ENCODE measurements at places on chromosomes 2 and 18.

GRCh38 chr2:232611061-232611460 is 22.3 kb upstream of the EFHD1 start:
- no peak for DNase-seq

DNA sequence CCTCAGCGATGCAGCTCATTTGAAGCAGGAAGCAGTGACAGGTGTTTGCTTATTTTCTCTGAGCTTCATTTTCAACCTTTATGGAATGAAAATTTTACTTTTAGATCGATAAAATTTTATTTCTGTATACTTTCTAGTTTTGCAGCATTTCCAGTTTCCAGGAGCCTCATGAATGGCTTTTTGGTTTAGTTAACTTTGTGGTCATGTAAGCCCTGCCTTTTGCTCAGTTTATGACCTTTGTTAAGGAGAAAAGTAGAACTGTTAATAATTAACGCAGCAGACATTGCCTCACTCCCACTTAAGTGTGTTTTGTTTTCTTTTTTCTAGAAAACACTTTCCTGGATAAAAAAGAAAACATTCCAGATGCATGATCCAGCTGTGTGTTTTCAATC is 4.4 kb upstream of the FARP2 start:
- DNase-seq: no peak

- DNase-seq: no peak
Measured at GRCh38 chr2:28219138-28219537, 173.5 kb upstream of the FOSL2 start.

DNA sequence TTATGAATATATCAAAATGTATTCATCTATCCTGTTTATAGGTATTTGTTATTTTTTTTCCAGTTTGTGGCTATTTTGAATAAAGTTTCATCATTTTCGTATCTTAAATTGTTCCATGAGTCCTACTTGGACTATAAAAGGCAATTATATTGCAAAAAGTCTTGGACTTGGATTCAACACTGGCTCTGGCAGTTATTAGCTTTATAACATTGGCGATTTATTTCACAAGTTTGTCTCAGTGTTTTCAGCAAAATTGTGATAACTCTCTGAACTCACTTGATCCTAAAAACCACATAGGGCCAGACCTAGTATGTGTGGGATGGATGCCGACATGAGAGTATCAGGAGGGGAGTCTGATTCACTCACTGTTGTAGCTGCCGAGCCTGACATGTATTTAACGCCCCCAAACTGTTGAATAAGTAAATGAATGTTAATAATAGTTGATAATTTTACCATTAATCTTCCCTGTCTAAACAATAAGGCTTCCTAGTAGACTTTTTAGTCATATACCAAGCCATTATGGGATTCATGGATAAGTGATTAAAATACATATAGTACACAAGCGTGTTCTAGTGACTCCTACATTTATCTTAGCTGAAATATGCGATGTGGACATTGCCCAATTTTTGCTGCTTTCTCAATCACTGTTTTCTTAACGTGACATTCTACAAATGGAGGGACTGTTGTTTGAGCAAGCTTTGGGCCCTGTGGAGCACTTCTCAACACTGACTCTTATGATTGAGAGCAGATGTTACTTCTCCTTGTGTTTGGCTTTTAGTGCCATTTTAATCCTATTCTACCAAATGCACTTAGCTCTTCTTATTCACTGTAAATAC is 907.6 kb downstream of the EPHA4 start:
- no peak for DNase-seq

DNA sequence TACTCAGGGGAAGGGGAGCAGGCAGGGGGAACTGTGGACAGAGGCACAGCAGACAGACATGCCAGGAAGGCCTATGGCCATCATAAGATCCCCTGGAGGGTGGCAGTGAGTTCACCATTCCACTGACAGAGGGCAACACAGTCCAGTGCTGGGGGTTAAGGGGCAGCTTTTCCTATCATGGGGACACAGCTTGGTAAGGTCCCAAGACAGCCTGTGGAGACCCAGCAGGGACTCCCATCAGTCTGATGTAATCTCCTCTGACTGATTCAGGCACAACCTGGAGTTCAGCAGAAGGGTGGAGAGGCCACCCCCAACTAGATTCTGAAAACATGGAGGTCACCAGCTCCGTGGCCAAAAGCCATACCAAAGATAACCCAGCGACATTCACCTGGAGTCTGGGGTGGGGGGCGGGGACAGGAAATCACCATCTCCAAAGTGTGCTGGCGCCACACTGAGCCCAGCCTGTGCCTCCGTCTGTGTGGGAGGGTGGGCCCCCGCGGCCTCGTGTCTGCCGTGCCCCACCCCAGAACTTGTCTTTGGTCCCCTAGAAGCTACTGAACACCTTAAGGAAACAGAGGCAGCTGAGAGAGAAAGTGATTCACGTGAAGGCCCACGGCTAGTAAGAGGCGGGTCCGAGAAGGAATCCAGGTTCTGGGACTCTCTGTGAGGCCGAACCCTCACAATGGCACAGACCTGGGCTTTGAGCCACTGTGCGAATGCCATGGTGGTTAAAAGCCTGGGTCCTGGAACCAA is 28.6 kb downstream of the DNMT3A start:
- no peak for DNase-seq

DNA sequence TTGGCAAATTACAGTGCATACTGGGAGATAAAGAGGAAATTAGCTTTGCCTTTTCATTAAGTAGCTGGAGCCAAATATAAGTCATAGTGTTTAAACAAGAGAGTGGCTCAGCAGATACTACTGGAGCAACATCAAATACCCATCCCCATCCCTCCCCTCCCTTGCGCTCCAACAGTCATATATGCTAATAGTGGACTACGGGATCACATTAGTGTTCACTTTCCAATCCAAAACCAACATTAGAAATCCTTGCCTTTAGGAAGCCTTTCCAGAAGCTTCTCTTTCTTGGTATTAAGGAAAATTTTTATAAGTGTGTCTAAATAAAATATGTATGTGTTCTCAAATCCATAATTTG is 1669.3 kb downstream of the SUCLG1 start:
- DNase-seq: no peak

DNA sequence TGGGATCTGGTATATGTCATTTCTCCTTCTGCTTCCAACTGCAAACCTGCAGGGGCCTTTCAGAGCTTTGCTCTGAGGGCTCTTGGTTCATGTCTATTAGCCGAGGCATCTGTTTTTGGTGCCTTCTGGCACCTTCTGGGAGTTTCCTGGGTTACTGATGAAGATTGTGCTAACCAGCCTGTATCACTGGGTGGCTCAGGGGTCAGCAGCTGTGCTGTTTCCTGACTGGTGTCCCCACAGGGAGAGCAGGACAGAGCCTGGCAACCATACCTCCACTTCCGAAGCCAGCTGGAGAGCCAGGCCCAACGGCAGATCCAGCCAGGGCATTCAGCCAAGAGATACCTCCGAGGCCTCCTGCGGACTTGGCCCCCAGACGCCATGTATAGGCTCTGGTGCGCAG is 17.5 kb downstream of the KIAA2012 start:
- no peak for DNase-seq

DNA sequence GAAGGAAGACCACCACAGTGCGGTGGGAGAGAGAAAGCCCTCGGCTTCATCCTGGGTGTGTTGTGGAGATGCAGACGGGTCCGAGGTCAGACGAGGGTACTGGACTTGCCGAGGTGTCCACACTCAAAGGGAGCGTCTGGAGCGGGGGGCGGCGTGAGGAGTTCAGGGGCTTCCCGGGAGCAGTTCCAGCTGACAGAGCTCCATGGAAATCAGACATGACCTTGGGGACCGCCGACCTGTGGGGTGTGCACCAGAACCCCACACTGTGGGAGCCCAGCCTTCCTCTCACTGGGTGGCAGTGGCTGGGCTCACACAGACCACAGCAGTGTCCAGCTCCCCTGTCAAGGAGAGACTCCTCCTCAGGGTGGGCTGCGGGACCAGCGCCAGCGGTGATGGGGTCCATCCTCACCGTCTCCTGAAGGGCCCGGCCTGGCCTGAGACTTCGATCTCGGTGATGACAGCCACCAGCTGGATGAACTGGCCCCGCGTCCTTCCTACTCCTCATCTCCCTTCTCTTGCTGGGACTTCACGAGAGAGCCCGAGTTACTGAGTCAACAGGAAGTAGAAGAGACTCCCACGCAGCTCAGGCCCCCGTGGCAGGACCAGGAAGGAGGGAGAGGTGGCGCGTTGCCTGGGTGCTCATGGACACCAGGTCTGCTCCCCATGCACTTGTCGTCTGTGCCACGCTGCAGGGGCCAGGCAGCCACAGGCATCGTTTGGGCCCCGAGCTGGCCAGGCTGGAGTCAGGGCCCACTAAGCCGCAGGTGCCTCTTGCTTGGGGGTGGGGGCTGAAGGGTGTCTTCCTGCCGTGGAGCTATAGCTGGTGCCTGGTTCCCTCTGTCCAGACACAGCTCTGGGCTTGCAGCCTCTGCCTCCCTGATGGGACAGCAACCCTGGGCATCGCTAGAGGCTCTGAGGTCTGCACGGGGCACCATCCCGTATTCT is 101.9 kb upstream of the CTDP1 start:
- DNase-seq: peak; percentile 49

GRCh38 chr2:37827911-37828511 is 97.1 kb upstream of the RMDN2 start:
- DNase-seq: peak; percentile 74

GRCh38 chr2:96251721-96252292 is 14.0 kb downstream of the TMEM127 start:
- peak; percentile 26 for DNase-seq

DNA sequence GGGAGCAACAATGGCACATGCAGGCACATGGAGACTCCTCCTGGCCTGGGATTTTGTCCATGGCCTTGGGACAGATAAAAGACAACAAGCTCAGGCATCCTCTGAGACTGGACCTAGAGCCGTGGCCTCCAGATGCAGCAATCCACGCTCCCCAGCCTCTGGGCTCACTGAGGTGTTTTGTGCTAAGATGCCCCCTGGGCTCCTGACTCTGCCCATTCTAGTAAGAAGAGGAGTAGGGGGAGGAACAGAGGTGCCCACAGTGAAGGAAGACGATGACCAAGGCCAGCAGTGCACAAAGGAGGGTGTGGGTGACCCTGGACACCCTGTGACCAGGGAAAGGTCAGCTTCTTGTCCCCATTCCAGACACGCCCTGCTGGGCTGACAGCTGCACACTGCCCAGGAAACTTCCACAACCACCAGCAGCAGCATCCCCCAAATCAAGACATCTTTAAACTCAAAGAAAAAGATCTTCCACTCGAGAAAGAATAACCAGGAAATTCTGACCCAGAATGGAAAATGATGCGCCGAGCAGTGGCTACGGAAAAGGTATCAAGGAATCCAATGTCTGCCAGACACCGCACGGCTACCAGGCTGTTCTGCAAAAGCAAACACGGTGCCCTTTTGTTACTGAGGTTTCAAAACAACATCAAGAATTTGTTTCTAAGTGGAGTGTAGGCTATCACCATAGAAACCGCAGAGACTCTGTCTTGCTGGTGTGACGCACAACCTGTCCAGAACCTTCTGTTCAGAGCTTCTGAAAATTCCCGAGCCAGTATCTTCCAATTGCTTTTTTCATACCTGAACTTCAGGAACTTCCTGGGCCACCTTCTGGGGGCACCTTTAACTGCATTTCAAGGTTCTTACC is 65.5 kb downstream of the ZNF516 start:
- DNase-seq: no peak

DNA sequence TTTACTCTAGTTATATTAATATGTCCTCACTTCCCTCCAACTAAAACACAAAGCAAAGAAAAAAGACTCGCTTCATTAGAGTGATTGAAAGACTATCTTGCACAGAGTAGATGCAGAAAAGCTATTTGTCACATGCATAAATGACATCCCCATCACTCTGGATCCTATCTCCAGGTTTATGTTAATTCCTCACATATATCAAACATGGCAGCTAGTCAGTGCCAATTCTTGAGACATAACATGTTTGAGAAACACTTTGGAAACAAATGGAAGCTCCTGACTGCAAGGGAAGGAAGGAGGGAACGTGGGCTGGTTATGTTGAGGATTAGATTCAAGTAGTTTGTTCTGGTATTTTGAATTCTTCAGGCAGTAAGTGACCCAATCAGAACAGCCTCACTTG is 89.8 kb upstream of the BCL2L11 start:
- DNase-seq: no peak

DNA sequence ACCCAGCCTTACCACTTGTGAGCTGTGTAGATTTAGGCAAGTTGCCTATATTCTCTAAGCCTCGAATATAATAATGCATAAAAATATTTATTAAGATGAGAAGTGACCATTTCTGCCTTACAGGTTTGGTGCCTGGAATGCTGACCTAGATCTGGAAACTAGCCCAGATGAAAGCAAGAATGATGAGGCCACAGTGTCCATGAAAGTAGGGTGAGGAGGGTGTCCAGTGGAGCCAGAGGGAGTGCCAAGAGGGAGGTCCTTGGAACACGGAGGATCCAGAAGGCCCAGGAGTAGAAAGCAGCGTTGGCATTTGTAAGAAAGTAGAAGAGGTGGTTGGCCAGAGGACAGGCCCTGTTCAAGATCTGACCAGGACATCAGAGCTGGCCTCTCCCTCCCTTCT is 334.3 kb downstream of the CELF4 start:
- DNase-seq: no peak

DNA sequence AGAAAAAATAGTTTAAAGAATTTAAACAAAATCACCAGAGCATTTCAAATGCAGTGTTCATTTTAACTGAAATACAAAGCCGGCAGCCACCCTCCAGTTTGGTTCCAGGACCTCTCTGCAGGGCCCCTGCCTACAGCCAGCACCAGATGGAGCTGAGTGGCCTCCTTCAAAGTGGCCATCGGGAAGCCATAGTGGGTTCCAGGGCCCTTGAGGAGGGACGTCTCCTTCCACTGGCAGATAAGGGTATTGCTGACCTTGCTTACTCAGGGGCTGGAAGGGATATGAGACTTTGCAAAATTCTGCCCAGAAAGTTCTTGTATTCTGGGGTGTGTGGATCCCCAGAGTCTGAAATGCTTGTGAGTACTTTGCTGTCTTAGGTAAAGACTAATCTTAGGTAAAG is 205.2 kb upstream of the APCDD1 start:
- no peak for DNase-seq

- DNase-seq: no peak
Measured at GRCh38 chr18:48915626-48916425, 34.9 kb downstream of the SMAD7 start.

DNA sequence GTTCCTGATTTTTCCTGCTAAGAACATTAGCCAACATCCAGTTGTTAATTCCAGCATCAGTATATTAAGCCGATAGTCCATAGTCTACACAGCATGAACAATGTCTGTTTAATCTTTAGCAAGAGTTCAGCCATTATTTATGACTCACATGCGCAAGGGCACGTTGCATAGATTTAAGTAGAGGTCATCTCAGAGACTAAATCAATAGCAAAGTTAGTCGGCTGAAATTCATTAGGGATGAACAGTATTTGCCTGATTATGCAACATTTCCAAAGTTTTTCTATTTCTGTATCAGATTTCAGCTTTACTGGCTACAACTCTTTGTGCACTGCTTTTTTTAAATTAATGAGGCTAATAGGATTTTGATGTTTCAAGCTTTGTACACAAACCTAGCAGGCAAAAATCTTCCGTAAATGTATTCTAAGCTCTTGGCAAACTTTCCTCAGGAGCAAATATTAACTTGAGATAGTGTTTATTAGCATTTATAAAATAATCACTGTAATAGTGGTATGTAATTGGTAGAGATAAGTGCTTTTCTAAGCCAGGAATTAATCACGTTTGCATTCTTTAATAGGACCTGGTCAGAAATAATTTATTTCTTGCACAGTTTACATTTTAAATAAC is 578.7 kb upstream of the ID2 start:
- DNase-seq: no peak
